ENCODE measurements at places on chromosomes 7 and 10.
A peak's percentile ranks its signal among the peaks of the same experiment; 100 is the strongest.

DNA sequence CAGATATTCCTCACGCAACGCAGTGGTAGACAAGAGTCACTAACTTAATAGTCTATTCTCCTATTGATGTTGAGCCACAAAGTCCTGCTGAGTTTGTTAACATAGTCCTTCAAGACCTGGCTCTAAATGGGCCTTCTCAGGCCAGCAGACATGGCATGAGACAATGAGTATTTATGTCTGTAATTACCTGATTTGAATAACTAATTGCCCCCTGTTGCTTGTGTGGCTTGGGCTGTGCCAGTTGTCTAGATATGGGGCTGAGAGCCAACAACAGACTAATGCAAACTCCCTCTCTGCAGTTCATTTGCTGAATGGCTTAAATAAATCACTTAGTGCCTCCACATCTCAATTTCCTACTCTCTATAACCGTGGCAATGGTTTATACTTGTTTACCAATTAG is 65.5 kb upstream of the VWC2 start:
- no peak for DNase-seq

DNA sequence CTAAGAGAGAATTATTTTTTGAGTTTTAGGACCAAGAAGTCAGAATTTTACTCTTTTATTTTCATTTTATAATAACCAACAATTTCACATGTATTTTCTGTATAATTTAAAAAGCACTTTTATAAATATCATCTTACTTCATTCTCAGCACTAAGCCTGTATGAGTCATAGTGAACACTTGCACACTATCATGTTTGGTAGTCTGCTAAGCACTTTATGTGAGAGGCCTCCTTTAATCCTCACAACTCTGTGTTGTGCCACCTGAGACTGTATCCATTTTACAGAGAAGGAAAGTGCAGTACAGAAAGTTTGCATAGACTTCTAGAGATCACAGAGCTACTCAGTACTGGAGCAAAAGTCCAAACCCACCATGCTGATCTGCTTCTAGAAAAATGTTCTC is 939.6 kb downstream of the NRG3 start:
- DNase-seq: no peak

GRCh38 chr7:43850348-43851116 is 18.8 kb downstream of the MRPS24 start:
- DNase-seq: no peak

DNA sequence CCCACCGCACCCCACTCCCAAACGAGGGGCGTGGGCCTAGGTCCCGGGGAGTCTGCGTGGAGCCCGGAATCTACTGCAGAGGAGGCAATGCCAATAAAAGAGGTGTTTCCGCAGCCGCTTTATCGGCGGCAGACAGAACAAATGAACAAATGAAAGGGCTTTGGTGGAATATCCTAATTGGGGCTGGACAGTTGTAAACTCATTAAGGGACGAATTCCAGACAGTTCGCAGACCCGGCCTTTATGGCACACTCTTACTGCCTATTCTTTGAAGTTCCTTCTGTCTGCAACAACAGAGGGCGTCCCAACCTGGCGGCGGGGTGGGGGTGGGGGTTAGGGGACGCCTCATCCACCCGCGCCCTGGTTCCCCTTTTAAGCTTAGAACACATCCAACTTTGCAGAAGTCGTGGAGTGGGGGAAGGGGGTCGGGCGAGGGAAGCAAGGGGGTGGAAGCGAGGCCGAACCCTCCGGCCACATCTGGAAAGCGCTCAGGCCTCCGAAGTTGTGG is 4.1 kb downstream of the HOXA9 start:
- DNase-seq: no peak

- DNase-seq: no peak
Observed at GRCh38 chr10:126060261-126060931, 164.0 kb downstream of the FANK1 start.

- DNase-seq: no peak
Observed at GRCh38 chr10:4519658-4520402, 306.2 kb upstream of the AKR1E2 start.

GRCh38 chr10:61164458-61165160 is 220.6 kb upstream of the RHOBTB1 start:
- DNase-seq: no peak

- DNase-seq: no peak
Observed at GRCh38 chr7:84294847-84295455, 100.4 kb upstream of the SEMA3A start.

DNA sequence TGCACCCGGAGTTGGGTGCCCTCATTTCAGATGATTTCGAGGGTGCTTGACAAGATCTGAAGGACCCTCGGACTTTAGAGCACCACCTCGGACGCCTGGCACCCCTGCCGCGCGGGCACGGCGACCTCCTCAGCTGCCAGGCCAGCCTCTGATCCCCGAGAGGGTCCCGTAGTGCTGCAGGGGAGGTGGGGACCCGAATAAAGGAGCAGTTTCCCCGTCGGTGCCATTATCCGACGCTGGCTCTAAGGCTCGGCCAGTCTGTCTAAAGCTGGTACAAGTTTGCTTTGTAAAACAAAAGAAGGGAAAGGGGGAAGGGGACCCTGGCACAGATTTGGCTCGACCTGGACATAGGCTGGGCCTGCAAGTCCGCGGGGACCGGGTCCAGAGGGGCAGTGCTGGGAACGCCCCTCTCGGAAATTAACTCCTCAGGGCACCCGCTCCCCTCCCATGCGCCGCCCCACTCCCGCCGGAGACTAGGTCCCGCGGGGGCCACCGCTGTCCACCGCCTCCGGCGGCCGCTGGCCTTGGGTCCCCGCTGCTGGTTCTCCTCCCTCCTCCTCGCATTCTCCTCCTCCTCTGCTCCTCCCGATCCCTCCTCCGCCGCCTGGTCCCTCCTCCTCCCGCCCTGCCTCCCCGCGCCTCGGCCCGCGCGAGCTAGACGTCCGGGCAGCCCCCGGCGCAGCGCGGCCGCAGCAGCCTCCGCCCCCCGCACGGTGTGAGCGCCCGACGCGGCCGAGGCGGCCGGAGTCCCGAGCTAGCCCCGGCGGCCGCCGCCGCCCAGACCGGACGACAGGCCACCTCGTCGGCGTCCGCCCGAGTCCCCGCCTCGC is at the start of gene EGFR:
Gene EGFR, plus strand, starts transcription at position 657 of the 830 bp plus-strand sequence. CDS start 261 bp downstream, outside the sequence.
- no peak for DNase-seq

DNA sequence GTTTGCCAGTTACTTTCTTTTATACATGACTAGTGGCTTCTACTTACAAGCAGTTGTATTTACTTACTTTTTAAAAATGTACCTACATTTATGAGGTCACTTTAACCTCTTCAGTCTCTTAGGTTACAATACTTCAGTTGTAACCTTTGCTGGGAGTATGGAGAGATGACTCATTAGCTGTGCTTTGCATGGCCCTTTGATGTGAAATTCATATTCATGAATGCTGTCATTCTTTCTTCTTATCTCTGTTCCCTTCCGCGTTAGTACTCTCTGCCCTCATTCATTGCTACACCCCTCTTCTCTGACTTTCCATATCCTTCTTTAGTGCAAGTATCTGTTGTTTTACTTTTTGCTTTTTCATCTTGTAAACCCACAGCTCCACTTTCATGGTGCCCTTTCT is 164.3 kb downstream of the BMPER start:
- DNase-seq: no peak

GRCh38 chr7:1388703-1389335 is 70.5 kb downstream of the MICALL2 start:
- no peak for DNase-seq

DNA sequence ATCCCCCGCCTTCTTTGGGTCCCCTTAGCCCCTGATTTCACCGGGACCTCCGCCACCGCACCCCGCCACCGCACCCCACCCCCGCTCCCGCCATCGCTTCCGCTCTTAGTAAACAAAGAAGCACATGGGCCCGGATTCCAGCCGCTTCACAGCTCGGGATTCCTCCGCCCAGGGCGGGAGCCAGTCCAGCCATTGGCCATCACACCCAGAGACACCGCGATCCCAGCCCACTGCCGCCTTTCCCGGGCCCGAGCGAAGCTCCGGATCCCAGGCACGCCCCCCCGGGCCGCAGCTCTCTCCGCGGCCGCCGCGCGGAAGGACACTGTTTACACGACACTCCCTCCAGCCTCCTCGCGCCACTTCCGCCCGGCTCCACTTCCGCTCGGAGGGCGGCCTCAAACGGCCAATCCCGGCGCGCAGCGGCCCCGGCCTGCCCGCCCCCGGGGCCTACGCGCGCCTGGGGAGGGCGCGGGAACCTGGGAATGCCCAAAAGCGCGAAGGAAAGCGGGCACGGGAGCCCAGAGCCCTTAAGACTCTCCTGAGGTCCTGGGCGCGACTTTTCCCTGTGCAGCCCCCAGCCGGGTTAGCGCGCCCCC is 679 bp downstream of the MCM7 start:
- peak; percentile 83 for DNase-seq

DNA sequence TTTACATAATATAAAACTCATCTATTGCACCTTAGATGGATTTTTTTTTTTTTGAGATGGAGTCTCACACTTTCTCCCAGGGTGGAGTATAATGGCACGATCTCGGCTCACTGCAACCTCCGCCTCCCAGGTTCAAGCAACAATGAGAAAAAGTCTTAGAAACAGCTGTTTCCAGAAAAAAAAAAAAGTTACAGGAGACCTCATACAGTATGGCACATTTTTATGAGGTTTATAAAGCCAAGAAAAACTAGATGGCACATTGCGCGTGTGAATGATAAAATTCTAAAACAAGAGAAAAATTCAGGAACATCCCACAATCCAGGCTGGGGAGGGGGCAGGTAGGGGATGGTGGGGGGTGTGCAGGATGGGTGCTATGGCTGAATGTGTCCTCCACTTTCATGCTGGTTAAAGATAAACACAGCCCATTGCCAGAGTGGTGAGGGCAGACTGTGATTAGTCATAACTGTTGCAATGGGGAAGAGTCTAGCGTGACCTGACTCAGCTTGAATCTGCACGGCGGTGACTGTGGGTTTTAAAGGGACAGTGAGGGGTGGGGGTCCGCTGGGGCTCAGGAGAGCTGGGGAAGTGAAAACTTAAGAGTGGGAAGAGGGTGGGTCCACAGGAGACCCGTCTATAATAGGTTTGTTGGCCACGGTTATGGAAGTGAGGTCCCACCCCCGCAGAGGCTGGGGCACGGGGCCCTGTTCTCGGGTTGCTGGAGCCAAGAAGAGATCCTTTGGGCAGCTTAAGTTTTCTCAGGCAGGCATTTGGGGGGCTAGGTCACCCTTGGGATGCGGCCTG is 11.9 kb upstream of the LRRC27 start:
- DNase-seq: no peak

DNA sequence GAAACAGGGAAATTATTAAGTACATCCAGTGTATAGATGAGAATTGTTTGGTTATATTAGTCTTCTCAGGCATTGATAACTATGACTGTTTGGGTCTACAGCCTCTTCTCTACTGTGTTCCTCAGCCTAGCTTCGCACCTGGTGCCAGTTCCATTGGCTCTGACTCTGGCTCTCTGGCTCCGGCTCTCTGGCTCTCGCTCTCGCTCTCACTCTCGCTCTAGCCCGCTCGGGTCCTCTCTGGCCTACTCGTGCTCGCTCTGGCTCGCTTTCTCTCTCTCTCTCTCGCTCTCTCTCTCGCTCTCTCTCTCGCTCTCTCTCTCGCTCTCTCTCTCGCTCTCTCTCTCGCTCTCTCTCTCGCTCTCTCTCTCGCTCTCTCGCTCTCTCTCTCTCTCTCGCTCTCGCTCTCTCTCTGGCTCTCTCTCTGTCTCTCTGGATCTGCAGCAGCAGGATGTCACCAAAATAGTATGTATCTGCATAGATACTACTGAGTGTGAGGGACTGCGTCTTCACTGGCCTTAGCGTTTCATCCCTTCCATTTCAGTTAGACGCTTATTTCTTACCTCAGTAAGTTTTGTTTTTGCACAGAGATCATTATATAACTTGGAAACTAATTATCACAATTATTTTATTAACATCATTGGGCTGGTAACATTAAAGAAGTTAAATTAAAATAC is 6.5 kb upstream of the SSBP1 start:
- DNase-seq: no peak

- DNase-seq: no peak
Observed at GRCh38 chr7:79454361-79454960, 994 bp upstream of the MAGI2 start.

- no peak for DNase-seq
Observed at GRCh38 chr7:41333511-41333910, 369.4 kb downstream of the INHBA start.

DNA sequence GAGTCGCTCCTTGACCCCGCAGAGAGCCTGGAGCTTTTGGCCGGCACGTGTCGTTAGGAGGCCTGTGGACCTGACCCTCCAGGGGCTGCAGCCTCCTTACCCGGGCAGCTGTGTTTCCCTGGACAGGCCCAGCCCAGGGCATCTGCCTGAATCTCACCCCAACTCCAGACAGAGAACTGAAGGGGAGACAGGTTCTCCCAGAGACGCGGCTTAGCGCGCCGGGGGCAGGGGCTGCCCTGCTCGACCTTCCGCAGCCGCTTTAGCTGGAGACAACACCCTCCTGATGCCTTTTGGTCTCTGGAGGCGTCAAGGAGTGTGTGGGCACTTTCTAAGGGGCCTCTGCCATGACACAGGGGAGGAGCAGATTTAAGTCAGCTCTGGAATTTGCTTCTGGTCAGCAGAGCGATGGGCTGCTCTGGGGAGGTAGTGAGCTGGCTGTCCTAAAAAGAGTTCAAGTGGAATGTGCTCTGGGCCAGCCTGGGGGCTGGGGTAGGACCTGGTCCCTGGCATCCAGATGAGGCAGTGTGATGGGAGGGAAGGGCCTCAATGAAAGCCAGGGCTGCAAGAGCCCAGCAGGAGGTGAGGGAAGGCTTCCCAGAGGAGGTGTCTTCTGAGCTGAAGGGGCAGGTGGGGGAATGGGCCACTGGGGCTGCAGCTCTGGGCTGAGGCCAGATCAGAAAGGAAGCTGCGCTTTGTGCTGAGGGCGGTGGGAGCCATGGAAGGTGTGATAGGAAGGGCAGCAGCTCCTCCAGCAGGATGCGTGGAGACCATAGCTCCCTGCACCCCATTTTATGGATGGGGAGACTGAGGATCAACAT is 5.8 kb downstream of the GRIFIN start:
- DNase-seq: no peak

GRCh38 chr10:98308669-98309365 is 40.8 kb upstream of the LOXL4 start:
- DNase-seq: no peak

DNA sequence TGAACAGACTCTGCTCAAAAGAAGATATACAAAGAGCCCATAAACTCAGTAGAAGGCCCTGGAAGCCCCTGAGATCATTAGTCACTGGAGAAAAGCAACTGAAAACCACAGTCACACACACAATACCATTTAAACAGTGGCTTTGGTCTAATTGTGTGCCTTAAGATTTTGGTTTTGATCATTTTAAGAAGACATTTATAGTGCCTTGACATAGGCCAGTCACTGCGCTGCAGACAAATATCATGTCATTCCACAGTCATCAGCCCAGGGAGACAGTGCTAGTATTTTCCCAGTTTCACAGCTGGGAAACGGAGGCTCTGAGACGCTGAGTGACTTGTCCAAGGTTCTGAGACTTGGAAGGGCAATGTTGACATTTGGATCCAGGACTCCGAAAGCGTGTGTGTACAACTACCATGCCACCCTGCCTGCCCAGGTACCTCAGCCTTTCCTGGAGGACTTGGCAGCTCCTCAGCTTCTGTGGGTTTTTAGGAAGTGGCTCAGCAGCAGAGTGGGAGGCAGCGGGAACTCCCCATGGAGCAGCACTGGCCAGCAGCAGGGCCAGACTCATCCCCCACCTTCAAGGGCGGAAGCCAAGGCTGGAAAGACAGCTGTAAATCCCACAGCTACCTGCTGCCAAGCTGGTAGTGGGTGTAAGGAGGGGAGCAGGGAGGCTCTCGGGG is 173.9 kb downstream of the WDR11 start:
- DNase-seq: no peak

- DNase-seq: peak; percentile 31
Observed at GRCh38 chr10:32005050-32005449, 51.2 kb downstream of the KIF5B start.

Measured in stimulated activated CD4-positive, alpha-beta T cell treated with anti-CD3 and anti-CD28 coated beads, Interleukin-12 subunit alpha, Interleukin-12 subunit beta, amount 100 ng/mL, for 48 hours (primary cell).